ENCODE measurements at places on chromosomes 3 and 15.

DNA sequence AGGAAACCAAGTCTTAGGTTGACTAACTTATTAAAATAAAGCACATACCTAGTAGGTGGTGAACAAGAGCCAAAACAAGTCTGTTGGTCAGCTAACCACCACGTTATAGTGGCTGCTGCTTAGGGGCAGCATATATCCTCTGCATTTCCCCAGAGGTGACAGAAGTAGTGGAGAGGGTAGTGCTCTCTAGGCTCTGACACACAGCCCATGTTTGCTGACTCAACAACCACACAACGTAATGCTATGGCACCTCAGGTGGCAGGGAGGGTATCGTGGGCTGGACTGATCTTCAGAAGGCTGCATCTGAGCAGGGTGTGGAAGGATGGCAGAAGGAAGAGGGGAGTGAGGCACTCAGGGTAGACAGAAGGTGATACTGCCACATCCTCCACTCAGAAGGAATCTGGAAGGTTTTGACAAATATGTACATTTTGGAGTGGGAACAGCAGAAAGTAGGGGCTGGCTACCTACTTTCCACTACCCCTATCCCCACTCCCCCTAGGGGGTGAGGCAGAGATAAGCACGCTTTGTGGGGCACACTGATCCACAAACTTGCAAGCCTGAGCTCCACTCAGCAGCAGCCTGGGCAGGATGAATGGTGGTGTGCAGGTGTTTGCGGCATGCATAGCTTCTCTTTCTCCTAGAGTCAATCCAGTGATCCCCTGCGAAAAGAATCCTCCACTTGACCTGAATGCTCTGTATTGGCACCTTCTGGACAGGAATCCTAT is 178.1 kb downstream of the RORA start:
- no peak for DNase-seq

DNA sequence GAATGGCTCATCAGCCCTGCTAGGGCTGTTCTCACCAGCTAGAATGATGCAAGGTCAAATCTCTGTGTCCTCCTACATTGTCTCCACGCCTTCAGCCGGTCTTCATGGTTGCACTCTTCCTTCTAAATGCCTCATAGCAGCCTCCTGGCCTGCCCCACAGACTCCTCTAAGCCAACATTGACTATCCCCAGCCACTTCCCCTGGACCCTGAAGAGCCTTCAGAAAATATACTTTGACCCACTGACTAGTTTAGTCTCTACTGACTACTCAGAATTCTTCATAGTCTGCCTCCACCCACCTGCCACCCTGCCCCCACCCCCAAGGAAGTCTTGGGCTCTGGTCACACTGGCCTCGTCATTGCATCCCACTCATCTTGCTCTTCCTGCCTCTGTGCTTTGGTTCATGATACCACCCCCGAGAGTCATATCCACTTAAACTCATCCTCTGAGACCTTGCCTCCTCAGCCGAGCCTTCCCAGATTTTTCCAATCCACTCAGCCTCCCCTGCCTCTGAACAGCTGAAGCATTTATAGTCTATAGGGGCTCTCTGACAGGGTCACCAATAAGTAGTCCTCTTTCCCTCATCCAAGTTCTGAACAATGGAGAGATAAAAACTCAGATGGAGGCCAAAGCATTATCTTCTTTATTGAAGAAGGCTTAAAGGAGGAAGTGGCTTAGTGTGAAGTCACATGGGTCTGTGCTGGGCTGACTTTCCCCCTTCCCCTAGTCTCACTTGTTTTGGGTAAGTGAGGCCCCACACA is 9.5 kb upstream of the DOCK3 start:
- DNase-seq = no peak

DNA sequence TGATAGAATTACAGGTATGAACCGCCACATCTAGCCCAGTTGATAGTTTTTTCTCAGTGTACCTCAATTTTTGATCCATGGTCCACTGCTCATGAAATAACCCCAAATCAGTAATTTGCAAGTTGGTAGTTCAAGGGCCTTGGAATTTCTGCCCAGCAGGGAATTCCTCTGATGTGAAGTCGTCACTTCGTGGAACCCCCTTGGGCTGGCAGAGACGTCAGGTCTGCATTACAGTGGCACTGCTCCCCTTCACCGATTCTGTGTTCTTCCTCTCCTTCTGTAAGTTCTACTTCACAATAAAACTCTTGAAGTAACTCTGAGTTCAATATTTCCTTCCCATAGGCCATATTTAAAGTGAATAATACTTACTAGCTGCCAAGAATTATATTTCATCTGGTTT is 881.0 kb downstream of the OTOL1 start:
- no peak for DNase-seq

DNA sequence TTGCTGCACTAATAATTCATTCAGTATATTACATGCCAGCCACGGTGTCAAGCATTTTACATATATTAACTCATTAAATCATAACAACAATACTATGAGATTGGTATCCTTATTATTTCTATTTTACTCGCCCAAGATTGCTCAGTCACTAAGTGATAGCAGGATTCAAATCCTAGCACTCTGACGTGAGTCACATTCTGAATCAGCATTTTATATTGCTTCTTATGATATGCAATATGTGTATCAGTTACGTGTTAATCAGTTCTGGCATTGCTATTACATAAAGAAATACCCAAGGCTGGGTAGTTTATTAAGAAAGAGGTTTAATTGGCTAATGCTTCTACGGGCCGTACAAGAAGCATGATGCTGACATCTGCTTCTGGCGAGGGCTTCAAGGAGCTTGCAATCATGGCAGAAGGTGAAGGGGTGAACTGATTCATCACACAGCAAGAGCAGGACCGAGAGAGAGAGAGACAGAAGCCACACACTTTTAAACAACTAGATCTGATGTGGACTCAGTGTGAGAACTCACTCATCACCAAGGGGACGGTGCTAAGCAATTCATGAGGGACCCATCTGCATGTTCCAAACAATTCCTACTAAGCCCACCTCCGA is 166.5 kb upstream of the TMCO5A start:
- DNase-seq = no peak

DNA sequence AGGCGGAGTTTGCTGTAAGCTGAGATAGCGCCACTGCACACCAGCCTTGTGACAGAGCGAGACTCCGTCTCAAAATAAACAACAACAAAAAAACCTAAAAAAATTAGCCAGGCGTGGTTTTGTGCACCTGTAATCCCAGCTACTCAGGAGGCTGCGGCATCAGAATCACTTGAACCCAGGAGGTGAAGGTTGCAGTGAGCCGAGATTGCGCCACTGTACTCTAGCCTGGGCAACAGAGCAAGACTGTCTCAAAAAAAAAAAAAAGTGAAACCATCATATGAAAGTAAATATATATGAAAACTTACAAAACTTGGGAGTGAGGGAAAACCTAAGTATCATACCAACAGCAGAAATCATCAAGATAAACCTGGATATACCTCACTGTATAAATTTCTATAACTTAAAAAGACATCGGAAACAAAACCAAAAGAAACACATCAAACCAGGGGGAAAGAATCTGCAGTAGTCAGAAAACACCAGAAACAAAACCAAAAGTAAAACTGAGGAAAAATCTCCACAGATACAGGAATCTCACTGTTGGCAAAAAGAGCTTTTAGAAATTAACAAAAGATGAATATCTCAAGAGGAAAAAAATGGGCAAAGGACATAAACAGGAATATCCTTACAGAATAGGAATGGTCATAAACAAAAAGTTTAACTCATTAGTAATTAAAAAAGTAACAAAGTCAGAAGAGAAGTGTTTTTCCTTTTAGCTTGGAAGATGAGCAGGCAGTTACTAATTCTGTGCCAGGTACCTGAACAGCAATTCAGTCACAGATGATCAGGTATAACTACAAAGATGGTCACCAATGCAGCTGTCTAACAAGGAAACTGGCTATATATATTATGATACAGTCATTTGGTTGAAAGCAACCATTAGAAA is 41.3 kb downstream of the ETV5 start:
- no peak for DNase-seq

DNA sequence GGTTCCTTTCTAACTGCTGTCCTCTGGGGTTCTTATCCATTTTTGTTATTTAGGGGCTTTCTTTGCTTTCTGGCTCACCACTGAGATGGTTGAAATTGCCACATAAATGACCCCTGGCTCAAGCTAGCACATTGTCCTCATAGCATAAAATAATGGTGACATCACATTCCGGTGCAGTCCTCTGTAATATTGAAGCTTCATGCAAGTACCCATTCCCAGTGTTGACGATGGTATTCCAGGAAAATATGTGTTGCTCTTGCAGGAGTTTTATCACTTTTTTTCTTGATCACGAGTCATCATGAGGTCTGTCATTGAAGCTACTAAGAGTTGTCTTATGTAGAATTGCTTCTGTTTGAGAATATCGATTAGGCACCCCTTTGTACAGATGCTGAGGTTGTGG is 56.1 kb downstream of the CRTC3 start:
- DNase-seq = no peak

- DNase-seq = peak; percentile 69
These were observed 247.7 kb downstream of the ZBTB20 start for GRCh38 chr3:114899186-114899931.

GRCh38 chr3:149992416-149993058 is 21.8 kb upstream of the PFN2 start:
- no peak for DNase-seq

DNA sequence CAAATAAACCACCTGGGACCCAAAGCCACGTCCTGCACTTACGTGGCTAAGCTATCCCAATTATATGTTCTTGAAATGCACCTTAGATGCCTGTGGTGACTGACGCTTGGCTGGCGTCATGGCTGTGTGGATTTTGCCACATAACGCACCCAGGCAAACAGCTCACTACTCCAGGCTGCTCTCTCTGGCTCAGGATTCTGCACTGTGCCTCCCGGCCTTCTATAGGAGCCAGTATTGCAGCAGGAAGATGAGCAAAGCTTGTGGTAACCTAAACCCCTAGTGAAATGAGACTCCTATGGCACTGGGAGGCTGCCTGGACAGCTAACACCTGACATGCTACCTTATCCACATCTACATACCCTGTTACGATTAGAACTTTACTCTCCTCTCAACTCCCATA is 179.3 kb downstream of the THRB start:
- no peak for DNase-seq

- no peak for DNase-seq
These were observed 77.5 kb downstream of the TBC1D5 start for GRCh38 chr3:17664923-17665322.

DNA sequence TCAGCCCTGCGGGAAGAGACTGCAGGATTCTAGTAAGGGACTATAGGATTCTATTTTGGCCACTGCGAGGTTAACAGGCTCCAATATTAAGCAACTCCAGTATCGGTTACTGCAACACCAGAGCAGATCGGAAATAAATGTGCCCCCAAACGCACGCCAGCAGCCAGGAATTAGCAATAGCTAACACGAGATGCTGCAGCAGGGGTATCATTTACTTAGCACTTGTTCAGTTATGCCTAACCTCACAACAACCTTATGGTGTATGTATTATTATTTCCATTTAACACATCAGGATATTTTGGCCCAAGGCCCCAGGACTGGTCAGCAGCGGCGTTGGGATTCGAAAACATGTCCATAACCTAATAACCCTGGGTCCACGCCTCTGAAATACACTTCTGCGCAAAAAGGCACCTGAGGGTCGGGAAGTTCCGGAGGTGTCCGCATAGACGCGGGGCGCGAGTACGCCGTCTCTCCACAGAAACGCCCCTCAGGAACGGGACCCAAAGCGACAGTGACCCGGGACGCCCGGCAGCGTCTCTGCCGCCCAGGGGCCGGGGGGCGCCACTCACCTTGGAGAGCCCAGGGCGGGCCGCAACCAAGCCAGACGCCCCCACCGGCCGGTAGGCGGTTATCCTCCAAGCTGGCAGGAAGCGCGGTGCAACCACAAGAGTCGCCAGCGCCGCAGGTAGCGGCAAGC is 681 bp downstream of the PIK3CB start:
- DNase-seq = peak; percentile 80

- DNase-seq = no peak
These were observed 659.4 kb upstream of the NAALADL2 start for GRCh38 chr3:174199696-174200095.

GRCh38 chr15:89361451-89362202 is 27.0 kb upstream of the POLG start:
- no peak for DNase-seq

GRCh38 chr3:148087601-148088371 is 609.9 kb upstream of the AGTR1 start:
- no peak for DNase-seq

DNA sequence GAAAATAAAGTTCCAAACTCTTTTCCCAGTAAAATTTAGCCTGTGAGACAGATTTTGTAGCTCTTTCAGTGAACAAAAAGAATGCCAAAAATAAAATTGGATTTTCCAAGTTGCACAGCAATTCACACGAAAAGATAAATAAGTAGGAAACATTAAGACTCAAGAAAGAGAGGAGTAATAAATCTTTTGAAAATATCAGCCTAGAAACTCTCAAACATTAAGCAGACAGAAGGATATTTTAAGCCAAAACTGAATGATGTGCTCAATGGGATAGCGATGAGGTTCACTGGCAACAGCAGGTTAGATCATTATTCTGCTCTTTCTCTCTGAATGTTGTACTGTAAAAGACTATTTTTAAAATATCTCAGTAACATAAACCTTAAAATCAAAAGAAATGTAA is 115.0 kb downstream of the STAG1 start:
- DNase-seq = no peak

DNA sequence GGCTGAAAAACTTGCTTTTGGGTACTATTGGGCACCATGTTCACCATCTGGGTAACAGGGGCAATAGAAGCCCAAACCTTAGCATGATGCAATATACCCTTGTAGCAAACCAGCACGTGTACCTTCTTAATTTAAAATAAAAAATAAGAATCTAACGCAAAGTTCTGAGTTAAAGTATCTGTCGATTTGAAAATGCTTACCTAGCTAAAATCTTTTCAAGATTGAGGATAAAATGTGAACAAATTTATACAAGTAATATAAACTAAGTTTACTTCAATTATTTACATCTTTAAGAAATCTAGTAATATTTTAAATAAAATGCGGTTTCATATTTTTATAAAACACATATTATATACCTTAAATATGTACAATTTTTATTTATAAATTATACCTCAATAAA is 38.1 kb upstream of the IGF2BP2 start:
- no peak for DNase-seq

- no peak for DNase-seq
These were observed 1.3 kb downstream of the NOP10 start for GRCh38 chr15:34341381-34342212.

DNA sequence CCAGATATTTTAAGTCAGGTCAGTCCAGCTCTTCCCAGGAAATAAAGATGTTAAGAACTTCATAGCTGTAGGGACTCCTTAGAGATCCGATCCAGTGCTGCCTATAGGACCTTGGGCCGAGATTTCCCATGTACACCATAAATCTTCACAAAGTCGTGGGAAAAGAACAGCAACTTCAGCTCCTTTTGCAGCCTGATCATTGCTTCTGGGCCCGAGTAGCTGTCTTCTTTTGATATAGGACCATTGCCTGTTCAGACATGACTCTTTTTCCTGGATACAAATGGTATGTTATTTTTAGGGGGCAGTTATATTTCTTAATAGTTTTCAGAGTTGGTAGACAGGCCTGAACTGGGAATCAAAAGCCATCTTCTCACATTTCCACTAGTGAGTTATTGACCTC is 20.5 kb downstream of the IL1RAP start:
- DNase-seq = no peak

DNA sequence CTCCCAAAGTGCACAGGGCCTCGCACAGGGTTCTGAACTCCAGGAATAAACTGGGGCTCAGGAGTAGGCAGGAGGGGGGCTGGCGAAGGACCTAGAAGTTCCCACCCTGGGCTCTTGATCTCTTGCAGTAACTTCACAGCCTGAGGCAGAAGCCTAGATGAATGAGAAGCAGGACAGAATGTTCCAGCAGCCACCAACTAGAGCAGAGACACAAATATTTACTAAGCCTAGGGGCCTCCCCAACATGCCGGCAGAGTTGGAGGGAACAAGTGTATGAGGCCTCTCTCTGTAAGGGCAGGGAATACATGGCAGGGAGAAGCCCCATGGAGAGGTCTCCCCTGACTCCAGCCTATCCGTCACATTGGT is 25.3 kb upstream of the C15orf39 start:
- DNase-seq = no peak

Data from NCI-H1930 (cell line).